AG20443 (cell line): ENCODE measurements at places on chromosomes 6 and 20.

DNA sequence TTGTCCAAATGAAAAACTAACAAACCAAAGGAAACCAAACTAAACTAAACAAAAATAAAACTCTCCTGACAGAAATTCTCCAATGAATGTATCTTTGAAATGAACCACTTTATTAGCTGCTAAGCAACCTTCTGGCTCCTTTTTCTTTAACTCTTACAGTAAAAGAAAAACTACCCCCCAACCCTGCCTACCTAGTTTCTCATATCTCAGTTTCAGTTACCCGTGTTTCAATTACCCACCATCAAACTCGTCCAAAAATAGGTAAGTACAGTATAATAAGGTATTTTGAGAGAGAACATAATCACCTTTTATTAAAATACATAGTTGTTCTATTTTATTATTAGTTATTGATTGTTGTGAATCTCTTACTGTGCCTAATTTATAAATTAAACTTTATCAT is 177.4 kb upstream of the THEMIS start:
- DNase-seq, result no peak

- peak; percentile 57 for DNase-seq
These were observed 43.7 kb downstream of the CDC5L start for GRCh38 chr6:44431118-44431725.

DNA sequence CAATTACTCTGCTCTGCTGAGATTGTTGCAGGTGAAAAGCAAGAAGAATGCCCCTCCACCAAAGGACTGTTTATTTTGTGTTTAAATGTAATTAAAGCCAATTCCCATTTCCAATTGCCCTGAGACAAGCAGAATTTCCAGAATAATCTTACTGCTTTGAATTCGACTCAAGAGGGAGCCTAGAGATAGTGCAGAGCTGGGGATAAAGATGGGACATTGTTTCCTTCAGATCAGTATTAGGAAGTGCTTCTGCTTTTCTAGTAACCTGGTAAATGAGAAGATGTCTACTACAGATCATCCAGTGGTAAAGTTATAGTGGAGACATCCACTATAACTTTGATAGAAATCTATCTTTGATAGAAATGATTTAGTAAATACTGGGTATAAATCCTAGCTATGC is 326.9 kb downstream of the UBE3D start:
- DNase-seq, result no peak

DNA sequence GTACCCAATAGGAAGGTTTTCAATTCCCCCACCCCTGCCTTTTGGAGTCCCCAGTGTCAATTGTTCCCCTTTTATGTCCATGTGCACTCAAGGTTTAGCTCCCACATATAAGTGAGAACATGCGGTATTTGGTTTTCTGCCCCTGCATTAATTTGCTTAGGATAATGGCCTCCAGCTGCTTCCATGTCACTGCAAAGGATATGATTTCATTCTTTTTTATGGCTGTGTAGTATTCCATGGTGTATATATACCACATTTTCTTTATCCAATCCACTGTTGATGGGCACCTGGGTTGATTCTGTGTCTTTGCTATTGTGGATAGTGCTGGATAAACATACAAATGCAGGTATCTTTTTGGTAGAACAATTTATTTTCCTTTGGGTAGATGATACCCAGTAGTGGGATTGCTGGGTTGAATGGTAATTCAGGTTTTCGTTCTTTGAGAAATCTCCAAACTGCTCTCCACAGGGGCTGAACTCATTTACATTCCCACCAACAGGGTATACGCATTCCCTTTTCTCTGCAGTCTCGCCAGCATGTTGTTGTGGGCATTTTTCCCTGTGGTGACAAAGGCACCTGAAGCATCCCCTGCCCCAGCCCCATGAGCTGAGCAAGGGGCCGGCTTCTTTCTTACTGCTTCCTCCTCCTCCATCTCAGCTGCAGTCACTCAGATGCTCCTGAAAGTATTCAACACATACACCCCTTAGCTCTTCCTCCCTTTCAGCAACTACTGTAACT is 66.7 kb downstream of the ELOVL2 start:
- no peak for DNase-seq

DNA sequence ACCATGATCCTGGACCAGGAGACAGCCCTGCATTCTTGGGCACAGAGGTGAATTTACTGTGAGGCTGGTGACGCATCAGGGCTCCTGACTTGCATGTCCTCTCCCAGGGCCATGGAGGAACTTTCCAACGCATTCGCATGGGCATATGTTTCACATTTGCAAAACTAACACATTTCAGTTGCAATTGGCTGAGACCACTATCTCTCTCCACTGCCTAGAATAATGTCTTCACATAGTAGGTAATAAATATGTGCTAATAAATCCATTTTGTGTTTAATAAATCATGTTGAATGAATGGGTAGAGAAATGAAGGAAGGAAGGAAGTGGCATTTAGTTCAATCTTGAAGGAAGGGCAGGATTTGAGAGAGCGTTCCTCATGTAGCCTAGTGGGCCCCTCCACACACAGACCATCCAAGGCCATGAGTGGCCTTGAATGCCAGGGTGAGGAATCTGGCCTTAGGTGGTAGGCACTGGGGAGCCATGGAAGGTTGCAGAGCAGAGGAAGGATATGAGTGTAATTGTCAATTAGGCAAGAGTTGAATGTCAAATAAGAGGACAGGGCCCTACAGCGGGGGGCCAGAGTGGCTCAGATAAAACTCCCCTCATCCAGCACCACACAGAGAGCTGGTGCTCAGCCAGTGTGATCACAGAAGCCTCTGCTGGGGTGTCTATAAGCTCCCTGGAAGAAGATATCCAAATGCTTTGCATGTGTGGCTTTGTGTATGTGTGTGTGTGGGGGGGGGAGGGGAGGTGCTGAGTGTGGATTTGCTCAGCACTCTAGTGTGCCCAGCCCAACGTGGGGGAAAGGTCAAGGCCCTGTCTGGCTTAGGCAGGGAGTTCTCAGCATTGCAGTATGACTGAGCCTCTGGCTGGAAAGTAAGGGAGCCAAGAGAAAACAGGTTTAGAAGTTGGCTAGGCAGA is 30.9 kb upstream of the CCN5 start:
- DNase-seq, result no peak

DNA sequence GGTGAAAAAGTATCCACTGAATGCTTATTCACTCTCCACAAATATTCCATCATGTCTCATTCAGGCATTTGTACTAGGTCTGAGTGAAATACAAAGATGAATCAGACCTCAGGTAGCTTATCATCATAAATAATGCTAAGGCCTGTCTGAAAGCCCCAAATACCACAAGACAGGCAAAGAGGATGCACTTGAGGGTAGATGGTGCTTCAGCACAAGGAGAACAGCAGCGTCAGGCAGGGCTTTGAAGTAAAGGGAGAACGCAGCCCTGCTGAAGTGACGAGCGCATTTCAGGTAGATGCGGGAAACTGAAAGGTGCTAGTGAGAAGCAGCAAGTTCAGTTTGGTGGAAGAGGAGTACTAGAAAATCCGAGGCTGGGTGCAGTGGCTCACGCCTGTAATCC is 38.7 kb downstream of the MAP3K5 start:
- no peak for DNase-seq

DNA sequence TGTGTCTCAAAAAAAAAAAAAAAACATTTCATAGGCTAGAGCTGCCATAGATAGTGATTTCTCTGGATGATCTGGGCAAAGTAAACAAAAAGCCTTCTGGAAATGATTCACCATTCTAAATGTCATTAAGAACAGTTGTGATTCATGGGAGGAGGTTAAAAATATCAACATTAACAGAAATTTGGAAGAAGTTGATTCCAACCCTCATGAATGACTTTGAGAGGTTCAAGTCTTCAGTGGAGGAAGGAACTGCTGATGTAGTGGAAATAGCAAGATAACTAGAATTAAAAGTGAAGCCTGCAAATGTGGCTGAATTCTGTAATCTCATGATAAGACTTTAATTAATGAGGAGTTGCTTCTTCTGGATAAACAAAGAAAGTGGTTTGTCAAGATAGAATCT is 26.8 kb upstream of the MMP24 start:
- no peak for DNase-seq

DNA sequence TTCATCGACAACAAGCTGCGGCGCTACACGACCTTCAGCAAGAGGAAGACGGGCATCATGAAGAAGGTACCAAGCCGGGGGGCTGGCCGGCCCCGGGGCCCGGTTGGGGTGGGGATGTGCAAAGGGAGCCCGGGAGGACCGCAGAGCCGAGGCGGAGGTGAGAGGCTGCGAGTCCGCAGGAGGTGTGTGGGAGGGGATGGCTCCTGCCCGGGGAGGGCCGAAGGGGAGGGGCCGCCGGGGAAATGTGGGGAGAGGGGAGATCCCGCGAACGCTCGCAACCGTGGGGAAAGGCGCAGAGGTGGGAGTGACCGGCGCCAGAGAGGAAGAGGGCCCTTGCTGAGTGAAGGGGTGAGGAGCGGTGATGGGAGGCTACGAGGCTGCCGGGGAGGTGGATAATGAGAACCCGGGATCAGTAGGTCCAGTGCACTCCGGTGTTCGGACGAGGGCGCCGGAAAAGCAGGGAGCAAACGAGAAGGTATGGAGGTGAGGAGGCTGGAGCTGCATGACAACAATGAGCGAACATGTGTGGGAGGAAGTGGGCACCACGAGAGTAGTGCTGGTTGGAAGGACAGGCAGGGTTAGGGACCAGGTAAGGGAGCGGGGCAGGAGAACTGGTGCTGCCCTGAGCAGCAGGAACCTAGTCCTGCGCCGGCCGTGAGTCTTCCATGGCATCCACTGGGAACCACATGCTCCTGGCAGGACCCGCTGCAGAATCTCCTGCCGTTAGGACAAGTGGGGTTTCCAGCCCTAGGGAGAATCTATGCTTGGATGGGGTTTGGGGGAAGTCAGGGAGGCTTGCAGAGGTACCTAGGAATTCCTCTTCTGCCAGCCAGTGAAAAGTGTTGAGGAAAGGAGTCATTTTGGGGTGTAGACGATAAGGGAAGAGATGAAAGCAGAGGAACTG is 1.3 kb downstream of the SRF start:
- DNase-seq, result peak; percentile 25

- DNase-seq, result peak; percentile 38
These were observed at the start of gene TUBB2B for GRCh38 chr6:3227363-3228045. Gene TUBB2B, minus strand, starts transcription at chr6:3227653. Its CDS starts 110 bp downstream, at chr6:3227543.

GRCh38 chr6:148501178-148501590 is 158.5 kb downstream of the SASH1 start:
- DNase-seq, result peak; percentile 84

DNA sequence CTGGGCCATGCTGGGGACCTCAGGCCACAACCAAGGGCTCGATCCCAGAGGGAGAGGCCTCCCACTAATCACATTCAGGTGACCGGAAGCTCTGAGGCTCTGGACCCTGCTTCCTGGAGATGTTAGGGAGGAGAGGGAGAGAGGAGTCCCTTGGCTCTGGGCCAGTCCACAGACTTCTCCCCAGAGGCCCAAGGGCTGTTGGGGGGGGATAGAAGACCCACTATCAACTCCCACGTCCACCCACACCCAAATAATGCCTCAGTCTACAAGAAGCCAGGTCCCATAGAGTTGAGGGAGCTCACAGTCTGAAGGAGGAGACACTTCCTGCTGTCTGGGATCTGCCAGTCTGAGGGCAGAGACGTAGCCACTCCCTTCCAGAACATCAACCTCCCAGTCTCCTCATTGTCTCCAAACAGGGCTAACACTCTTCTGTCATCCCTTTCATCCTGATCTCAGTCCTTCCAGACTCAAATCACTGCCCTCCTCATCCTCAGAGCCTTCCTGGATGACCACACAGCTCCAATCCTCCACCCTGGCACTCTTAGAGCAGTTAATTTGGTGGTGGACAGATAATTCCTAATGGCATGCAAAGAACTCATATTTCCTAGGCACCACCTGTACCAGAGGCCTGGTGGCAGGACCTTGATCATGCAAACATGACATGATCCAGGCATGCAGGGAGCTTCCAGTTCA is 69.9 kb downstream of the MRPL14 start:
- no peak for DNase-seq

DNA sequence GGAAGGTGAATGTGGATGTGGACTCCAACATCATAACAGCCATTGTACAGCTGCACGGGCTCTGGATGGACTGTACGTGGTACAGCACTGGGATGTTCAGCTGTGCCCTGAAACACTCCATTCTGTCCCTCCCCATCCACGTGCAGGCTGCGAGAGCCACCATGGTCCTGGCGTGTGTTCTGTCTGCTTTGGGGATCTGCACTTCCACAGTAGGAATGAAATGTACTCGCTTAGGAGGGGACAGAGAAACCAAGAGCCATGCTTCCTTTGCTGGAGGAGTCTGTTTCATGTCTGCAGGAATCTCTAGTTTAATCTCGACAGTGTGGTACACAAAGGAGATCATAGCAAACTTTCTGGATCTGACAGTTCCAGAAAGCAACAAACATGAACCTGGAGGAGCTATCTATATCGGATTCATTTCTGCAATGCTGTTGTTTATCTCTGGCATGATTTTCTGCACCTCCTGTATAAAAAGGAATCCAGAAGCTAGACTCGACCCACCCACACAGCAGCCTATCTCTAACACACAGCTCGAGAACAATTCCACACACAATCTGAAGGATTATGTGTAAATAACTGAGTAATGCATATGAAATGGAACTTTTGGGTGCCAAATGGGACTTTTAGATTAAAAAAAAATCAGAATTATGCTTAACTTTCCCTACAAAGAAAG is 12.1 kb downstream of the CLDN20 start:
- DNase-seq, result no peak

DNA sequence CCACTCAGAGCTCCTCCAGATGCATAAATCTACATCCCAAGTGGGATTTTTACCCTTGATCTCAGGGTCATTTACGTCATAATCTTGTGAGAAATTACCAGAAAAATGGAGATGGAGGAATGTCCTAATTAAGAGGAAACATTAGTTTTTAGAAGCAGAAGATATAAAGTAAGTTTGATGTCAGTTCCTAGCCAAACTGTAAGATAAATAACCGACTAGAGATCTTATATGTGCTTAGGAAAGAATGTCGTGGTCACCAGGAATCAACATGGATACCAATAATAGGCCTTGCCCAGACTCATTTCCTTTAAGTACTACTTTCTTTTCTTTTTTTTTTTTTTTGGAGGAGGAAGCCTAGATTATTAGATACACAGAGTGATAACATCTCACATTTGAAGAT is 186.9 kb downstream of the UTRN start:
- DNase-seq, result no peak

- DNase-seq, result no peak
These were observed 540.5 kb upstream of the JAG1 start for GRCh38 chr20:11214256-11214840.

DNA sequence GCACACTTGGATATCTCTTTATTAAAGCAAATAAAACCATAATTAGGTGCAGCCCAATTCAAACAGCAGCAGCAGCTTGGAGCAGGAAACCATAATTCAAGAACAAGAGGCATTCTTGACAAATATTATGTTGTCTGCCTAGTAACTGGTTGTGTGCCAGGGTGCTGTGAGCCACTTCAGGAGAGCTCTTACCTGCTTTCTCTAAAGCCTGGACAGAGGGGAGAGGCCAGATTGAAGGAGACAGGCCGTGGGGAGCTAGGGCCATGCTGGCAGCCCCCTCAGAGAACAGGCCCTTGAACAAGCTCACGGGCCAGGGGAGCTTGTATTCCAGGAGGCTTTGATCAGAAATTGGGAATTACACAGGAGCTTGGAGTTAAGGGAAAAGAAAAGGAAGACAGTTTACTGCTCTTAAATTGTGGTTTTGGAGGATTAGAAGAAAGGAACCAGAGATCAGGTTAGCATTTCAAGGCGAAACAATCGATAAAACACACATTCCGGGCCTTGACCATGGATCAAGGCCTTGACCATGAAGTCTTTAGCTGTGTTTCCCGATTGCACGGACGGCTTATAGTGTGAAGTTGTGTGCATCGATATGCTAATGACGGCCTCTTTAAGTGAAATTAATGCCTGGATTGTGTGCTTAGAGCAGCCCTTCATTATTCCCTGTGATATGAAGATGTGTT is 69.8 kb upstream of the NKX2-2 start:
- DNase-seq, result no peak

GRCh38 chr6:834190-834589 is 141.3 kb upstream of the EXOC2 start:
- no peak for DNase-seq
